ENCODE measurements at places on chromosomes 2 and 18.

DNA sequence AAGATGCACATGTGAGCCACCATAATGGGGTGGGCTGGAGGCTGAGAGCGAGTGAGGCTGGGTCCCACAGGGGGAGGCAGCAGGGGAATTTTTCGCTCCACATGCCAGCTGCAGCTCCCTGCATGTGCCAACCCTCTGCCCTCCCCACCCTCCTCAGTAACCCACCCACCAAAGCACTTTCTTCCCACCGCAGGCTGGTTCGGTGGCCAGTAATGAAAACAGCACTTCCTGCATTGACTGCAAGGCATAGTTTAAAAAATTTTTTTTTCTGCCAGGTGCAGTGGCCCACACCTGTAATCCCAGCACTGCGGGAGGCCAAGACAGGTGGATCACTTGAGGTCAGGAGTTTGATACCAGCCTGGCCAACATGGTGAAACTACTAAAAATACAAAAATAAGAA is 147.5 kb upstream of the TTC39C start:
- no peak for DNase-seq

GRCh38 chr2:24273598-24273997 is 86.7 kb downstream of the ITSN2 start:
- no peak for DNase-seq

GRCh38 chr18:394262-394986 is 106.1 kb downstream of the COLEC12 start:
- no peak for DNase-seq

GRCh38 chr18:66872277-66872676 is 268.4 kb upstream of the CDH19 start:
- DNase-seq, result peak; percentile 64
